ENCODE measurements at places on chromosomes 16 and 17.

DNA sequence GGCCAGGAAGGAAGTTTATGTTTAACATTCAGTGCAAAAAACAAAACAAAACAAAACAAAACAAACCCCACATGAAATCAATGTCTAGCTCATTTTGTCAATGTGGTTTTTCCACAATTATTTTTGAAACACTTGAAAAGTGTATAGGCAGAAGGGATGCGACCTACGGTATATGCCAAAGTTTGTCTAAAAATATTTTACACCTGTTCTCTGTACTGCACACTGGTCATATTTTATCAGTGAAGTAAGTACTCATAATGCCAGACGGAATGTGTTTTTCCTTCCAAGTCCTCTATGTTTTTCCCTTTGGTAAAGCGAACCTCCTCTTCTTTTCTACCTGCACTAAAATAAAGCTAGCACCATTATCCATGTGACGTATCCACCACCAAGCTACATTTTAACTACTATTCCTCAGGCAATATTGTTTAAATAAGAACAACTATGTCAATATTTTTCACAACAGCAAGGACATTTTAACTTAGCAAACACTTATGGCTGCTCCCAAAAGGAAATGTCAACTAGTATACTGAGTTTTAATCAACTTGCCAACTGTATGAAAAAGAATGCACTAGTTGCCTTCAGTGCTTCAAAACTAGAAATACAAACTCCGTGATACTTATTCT is 10.3 kb downstream of the TOB1 start:
- DNase-seq, result no peak

GRCh38 chr16:12513076-12513790 is 290.5 kb downstream of the CPPED1 start:
- no peak for DNase-seq

- no peak for DNase-seq
These were observed 237 bp downstream of the C1QL1 start for GRCh38 chr17:44967907-44968224.

GRCh38 chr16:53503991-53504663 is 1.1 kb upstream of the AKTIP start:
- no peak for DNase-seq

GRCh38 chr17:77746393-77746792 is 212.1 kb upstream of the TNRC6C start:
- DNase-seq, result no peak

- DNase-seq, result peak; percentile 49
These were observed 19.3 kb downstream of the GDE1 start for GRCh38 chr16:19502395-19503131.

GRCh38 chr16:88901718-88902337 is 35.4 kb upstream of the PABPN1L start:
- DNase-seq, result no peak

DNA sequence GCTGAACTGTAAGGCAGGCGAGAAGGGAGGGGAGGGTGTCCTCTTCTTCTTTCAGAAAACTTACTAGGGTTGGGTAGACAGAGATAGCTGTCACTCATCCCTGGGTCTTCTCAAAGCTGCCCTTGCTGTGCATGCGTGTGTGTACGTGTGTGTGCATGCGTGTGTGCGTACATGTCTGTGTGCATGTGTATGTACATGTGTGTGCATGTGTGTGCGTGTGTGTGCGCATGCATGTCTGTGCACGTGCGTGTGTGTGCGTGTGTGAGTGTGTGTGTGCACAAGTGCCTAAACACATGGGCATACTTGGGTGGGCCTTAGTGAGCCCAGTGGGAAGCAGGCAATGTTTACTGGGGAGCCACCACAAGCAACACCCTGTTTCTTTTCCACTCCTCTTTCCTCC is 154.8 kb upstream of the TNRC6C start:
- DNase-seq, result no peak

GRCh38 chr17:33667671-33668070 is 374.6 kb upstream of the ASIC2 start:
- no peak for DNase-seq

DNA sequence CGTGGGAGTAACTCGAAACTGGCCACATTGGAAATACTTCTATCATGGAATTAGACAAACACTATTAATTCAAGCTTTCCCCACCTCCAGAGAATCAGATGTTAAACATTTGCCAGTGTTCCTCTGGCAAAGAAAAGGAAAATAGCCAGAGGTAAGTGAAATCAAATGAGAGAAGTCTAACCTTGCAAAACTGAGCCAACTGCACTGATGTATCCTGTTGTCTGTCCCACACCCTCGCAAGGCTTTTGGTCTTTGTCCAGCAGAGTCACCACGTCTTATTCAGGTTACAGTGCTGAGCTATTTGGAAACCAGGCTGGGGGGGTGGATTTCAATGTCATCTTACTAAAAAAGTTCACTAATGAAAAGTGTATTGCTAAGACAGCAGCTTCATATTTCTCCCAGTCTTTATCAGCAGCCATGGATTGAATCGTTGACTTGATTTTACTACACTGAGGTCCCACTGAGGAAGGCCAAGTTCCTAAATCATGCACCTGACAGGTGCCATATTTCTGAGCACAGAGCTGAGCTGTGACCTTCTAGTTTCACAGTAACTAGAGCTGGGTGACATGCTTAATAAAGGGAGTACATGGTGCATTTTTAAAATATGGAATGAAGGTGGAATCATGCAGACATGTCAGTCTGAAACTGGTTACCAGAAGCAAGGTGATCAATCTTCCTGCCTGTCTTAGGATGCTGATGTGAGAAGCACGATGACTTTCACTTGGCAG is 85.2 kb upstream of the HSBP1 start:
- DNase-seq, result no peak

DNA sequence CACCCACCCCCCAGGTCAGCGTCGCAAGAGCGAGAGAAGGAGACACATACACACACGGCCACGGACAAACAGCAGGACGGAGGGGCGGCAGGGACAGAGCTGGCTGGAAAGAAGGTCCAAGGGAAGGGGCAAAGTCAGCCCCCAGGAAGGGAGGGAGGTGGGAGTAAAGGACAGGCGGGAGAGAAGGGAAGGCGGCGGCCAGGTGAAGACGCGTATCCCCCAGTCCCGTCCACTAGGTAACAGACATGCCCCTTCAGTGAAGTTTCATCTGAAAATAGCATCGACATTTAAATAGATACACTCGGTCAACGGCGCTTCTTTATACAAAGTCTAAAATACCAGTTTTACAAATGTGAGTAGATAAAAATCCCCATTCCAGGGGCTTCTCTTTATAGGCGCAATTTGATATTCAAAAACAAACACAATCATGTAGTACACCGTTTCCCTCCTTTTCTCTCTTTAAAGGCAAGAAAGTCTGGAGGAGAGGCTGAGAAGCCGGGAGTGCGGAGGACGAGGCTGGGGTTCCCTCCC is 4.5 kb downstream of the CBX8 start:
- no peak for DNase-seq

- peak; percentile 52 for DNase-seq
These were observed 13.3 kb upstream of the RPL38 start for GRCh38 chr17:74190154-74190553.

- DNase-seq, result no peak
These were observed 28.4 kb upstream of the ZNF423 start for GRCh38 chr16:49884033-49885015.

DNA sequence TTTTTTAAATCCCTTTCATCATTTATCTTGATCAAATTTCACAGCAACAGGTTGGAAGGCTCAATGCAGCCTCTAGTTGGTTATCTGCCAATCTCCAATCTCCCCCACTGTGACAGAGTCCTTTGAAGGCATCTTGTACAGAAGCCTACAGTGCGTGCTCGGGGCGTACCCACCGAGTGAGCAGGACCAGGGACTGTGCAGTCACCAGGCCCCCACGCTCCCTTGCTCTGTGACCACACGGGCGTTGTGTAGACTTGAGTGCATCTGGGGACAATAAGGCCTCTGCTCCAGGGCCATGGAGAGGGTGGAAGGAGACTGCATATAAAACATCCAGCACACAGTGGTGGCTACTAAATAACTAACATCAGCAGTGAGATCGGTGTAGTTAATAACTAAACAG is 63.4 kb downstream of the GTF3C1 start:
- no peak for DNase-seq

DNA sequence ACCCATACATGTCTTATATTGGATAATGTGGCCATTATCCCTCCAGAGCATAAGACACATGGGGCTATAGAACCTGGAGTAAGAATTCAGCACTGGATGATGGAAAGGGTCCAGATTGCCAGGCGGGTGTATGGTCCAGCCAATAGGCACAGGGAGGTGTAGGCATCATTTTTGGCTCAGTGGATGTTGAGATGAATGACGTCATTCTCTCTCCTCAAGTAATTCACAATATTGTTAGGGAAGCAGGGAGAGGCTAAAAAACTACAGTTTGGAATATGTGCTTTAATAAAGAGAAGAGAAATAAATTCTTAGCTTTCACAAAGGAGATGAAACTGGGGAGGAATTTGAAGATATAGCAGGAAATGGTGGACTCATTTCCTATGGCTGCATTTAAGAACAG is 461.1 kb upstream of the GOT2 start:
- DNase-seq, result no peak

- DNase-seq, result no peak
These were observed 286.6 kb upstream of the CCL2 start for GRCh38 chr17:33968350-33969044.

DNA sequence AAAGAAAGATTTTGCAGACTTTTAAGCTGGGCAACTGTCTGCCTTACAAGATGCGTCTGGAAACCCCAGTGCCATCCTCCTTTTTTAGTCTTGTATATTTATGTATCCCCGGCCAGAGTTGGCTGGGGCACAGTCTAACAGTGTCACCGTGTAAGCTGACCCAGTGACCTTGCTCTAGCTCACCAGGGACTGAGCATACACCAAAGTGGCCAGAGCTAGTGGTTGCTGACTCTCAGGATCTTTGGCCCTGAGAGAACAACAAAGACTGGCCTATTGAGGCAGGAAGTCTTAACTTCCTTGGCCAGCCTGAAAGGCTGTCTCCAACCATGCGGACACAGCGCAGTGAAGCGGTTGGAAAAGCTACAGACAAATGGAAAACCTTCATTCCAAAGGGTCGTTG is 745.2 kb downstream of the WWOX start:
- DNase-seq, result no peak

GRCh38 chr17:67433248-67433924 is 56.3 kb downstream of the PITPNC1 start:
- no peak for DNase-seq

GRCh38 chr17:54903375-54903774 is 2.7 kb downstream of the TOM1L1 start:
- no peak for DNase-seq

DNA sequence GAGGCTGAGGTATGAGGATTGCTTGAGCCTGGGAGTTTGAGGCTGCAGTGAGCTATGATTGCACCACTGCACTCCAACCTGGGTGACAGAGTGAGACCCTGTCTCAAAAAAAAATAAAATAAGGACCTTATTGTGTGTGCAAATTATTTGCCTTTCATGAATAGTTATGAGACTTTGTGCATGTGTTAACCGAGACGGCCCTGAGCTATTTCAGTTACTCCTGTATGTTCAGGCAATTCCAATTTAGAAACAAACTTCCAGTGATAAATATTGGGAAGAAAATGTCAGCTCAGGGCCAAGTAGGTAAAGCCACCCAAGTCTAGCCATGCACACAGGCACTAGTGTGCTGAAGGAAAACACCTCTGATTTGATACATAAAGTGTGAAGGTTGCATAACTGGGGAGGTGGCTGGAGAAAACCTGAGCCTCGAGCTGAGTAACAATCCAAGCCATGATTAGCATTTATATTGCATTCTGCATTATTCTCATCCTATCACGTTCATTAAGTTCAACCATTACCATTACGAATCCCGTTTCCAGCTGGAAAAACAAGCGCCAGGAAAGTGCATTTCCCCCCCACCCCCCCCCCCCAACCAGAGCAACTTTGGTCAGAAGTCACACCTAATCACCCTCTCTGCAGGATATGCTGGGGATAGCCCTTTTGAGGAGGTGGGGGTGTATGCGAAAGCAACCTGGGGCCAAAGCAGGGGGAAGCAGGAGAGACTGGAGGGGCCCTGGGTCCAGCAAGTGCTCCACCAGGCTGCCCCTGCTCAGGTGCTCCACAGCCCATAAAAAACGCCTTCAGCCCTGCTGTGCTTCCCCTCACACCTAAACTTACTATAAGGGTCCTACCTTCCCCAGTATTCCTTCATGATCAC is 18.6 kb upstream of the ENDOV start:
- DNase-seq, result no peak

All from AML-193 (cell line).